ENCODE measurements at places on chromosomes 6 and 20.

- DNase-seq, result no peak
These were observed 297.5 kb downstream of the GMDS start for GRCh38 chr6:1947922-1948321.

DNA sequence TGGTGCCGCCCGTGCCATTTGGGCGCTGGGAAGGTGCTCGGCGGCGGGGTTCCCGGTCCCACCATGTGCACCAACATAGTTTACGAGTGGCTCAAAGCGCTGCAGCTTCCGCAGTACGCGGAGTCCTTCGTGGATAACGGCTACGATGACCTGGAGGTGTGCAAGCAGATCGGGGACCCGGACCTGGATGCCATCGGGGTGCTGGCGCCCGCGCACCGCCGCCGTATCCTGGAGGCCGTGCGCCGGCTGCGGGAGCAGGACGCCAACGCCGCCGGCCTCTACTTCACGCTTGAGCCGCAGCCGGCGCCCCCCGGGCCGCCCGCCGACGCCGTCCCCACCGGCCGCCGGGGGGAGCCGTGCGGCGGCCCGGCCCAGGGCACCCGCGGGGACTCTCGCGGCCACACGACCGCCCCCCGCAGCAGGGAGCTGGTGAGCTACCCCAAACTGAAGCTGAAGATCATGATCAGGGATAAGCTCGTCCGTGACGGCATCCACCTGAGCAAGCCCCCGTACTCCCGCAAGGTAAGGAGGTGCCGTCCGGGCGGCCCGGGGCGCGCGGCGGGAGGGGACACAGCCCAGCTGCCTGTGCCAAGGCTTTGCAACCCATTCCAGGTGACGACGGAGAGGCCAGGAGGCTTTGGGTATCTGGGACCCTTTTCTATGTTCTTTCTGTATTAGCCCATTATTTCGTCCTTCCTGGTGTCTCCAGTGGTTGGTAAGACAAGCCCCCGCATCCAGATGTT lies 547 bp downstream of the SAMD5 start:
- no peak for DNase-seq

DNA sequence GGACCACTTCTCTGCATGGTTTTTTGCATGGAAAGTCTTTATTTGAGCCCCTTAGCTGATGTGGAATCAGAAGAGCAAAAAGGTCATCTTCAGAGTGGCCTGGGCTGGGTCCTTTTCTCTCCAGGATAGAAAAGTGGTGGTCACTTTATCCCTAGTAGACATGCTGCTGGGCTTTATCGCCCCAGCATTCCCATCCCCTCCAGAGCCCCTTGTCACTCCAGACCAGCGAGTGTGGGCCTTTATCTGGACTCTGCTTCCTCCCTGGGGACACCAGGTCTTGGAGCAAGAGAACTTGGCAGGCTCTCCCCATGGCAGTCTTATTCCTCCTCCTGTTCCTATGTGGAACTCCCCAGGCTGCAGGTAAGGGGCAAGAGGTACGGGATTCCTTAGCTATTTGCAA lies at the start of gene LY6G6F:
TSS of gene LY6G6F (plus strand) at position 268 of the 400 bp plus-strand sequence. CDS start at position 309, 41 bp downstream.
- no peak for DNase-seq

DNA sequence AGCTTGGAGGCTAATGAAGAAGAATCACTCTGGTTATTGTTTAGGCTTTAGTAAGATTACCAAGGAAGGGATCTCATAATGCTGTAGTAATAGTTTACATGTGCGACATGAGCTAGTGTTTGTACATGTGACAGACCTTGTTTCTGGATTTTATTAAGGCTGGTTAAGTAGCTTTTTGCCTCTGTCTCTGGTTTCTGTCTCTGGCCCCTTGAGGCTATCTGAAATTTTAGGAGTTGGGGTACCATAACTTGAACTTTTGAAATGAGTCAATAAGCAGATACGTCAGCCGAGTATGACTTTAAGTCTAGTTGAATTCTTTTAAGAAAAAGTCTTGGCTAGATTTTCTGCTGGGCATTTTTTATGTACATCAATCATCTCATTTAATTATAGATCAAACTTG lies 9.5 kb downstream of the CBFA2T2 start:
- no peak for DNase-seq

DNA sequence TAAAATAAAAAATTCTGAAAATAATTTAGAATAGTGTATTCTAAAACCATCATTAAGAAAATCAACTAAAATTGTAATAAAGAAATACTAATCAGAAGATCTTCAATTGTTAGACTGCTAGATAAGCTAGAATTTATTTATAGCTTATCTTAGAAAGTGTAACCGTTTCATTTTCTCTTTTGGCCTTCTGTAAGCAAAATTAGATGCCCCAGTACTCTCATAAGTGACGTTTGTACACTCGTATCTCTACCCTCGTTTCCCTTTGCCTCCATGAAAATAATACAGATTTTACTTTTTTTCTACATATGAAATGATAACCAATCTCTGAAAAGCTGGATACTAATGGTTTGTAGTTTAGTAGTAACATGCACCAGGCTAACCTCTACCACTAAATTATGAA lies 19.8 kb downstream of the DSE start:
- DNase-seq, result no peak

- no peak for DNase-seq
These were observed 116.8 kb downstream of the ARHGAP18 start for GRCh38 chr6:129593233-129593564.

DNA sequence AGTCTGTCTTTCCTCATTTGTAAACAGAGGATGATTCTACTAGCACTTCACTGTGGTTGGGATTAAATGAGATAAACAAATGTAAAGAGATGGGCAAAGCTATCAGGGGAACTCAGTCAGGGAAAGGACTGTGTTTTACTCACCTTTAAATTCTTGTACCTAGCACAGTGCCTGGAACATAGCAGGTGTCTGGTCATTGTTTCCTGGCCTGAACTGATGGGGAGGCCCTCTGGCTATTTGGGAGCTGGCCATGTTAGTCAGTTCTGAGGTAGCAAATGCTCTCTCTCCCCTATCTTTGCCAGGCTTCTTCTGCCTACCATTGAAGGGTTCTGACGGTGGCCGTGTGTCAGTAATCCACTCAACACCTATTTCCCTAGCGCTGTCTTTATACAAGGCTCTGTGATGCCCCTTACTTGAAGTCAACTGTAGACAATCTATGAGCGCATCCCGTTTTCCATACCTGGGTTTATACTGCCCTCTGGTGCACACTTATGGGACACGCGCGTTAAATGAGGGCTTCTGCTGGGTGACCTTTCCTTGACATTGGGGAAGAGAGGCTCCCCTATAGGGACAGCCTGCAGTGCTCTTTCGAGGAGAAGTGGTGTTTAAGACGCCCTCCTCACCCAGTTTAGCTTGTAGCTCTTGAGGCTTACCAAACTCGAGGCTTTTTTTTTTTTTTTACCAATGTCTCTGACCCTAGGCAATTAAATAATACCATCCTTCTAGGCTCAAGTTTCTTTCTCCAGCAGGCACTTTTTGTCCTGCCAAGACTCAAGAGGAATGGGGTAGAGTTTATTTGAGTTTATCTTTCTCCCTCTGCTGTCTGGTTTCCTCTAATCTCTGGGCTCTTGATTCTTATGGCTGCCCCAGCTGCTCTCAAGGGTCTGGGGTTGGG lies 4.0 kb upstream of the SPATS1 start:
- peak; percentile 18 for DNase-seq

- no peak for DNase-seq
These were observed 8.4 kb downstream of the MAPRE1 start for GRCh38 chr20:32828029-32828680.

GRCh38 chr6:154234019-154234772 lies 122.4 kb downstream of the IPCEF1 start:
- no peak for DNase-seq

- DNase-seq, result no peak
These were observed 463.3 kb downstream of the DOK5 start for GRCh38 chr20:54938707-54939106.

GRCh38 chr6:161838306-161839035 lies 564.6 kb upstream of the AGPAT4 start:
- no peak for DNase-seq

- DNase-seq, result no peak
These were observed 636.8 kb downstream of the PRKN start for GRCh38 chr6:162090734-162091133.

GRCh38 chr20:8505476-8506200 lies 373.6 kb downstream of the PLCB1 start:
- DNase-seq, result no peak

DNA sequence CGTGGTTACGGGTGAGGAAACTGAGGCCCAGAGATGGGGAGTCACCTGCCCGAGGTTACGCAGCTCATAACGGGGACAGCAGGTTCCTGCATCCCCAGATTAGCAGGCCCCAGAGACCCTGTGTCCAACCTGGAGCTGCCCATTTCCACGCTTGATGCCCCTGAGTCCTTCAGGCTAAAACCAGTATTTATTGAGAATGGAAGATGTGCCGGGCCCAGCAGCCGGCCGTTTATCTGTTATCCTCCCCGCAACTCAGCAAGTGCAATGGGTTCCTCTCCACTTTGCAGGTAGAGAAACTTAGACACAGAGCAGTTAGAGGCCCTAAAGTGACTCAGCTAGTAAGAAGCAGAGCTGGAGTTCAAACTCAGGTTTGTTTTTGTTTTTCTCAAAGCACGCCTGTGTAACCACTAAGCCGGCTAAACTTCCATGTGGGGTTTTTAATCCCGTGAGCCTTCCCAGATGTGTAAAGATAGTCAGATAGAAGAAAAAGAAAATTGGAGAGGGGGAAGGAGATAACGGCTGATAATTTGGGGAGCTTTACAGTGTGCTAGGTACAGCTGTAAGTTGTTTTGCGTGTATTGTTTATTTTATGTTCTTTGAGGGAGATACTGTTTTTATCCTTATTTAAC lies 775 bp downstream of the PFDN4 start:
- no peak for DNase-seq

- DNase-seq, result peak; percentile 95
These were observed 12.8 kb upstream of the MANBAL start for GRCh38 chr20:37276494-37277252.

GRCh38 chr6:155221086-155221485 lies 42.7 kb upstream of the CLDN20 start:
- DNase-seq, result no peak

DNA sequence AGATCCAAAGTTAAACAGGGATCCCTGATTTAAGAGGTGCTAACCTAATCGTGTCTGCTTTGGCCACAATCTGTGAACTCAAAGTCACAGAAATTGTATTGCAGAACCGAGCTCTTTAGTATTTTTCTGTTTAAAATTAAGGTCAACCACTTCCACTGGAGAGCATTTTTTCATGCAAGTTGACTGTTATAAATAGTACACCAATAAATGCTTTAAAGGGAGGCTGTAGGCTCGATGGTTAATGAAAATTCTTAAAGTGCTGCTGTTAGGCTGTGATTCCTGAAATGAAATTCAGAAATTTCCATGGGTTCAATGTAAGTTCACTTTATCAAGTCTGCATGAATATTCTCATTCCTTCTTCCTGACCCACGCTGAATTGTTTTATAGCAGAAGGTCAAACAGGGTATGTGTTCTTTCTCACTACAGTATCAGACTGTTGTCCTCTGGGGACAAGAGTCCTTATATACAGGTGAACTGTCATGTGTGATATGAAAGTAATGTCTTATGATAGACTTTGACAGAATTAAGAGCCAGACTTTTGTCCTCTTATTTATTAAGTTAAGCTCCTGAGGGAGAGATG lies 92.5 kb upstream of the HDGFL1 start:
- no peak for DNase-seq

DNA sequence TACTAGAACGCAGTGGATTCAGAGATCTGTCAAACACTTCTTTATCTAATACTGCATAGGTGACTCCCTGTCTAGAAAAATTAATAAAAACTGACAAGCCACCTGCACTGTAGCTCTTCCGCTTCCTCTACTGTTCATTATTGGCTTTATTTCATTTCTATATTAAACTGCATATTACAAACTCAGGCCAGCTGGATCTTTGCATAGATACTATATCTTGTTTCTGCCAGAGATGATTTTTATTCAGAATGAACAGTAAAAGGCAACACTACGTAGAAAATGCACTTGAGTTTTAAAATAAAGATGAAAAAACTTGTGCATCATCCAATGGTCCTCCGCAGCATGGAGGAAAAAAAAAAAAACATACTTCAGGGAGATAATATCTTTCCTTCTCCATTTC lies 508.3 kb downstream of the PRKN start:
- no peak for DNase-seq

- no peak for DNase-seq
These were observed 37.3 kb downstream of the PSMG4 start for GRCh38 chr6:3296078-3296477.

DNA sequence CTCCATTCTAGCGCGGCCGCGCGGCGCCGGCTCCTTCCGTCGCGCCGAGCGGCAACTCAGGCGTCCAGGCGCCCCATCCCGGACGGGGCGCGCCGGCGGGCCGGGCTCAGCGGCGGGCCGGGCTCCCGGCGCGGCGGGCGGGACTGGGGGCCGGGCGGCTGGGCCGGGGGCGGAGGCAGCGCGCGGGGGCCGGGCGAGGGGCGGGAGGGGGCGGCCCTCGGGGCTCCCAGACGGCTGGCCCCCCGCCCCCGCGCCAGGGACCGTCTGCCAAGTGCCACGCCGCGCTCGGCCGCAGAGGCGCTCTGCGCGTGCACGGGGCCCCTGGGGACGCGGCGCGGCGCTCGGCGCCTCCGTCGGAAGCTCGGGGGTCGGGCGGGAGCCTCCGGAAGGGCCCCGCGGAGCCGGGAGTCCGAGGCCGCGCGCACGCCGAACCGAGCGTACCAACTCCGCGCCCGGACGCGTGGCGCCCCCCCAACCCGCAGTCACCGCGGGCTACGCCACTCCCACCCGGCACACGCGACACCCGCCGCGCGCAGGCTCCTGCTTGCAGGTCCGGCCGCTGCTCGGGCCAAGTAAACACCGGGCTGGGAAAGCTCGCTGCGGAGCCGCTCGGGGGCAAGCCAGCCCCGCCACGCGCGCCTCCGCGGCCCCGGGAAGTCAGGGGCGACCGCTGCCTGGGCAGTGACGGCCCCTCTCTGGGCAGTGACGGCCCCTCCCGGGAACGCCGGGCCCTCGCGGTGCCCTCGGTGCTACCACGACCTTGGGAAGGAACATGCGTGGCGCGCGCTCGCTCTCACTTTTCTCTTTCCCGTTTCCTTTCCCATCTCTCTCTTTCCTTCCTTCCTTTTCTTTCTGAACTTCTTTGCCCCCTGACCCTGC lies at the start of gene PREX1:
TSS of gene PREX1 (minus strand) at position 145 of the 879 bp plus-strand sequence. CDS start at position 6, 139 bp downstream.
- peak; percentile 96 for DNase-seq

DNA sequence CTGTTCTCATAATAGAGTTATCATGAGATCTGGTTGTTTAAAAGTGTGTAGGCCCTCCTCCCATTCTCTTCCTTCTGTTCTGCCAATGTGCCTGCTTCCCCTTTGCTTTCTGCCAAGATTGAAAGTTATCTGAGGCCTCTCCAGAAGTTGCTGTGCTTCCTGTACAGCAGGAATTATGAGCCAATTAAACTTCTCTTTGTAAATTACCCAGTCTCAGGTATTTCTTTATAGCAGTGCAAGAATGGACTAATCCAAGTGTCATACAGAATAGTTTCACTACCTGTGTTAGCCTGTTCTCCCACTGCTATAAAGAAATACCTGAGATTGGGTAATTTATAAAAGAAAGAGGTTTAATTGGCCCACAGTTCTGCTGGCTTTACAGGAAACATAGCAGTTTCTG lies 100.0 kb downstream of the CD24 start:
- no peak for DNase-seq

GRCh38 chr6:125918681-125919566 lies 37.6 kb upstream of the HINT3 start:
- DNase-seq, result no peak
